Stimulated activated CD4-positive, alpha-beta T cell treated with anti-CD3 and anti-CD28 coated beads, Interleukin-4, amount 100 ng/mL, for 1 hour (primary cell): ENCODE measurements at places on chromosomes 2 and 18.

DNA sequence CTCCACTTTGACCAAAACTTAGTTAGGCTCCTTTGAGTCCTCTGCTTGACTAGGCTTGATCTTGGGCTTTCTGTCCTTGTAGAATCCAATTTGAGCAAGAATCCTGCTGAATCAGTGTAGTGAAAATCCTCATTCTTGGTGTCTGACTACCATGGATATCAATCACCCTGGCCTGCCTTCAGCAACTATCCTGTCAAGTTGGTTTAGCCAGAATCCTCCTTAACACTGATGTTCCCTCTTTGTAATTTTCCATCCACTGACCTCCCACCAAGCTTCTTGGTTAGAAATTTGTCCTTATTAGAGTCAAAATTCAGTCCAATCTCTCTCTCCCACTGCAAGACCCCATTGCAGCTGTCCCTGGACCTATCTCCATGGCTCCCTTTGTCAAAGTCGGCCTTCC lies 494 bp upstream of the RBM45 start:
- no peak for DNase-seq

GRCh38 chr2:200586644-200586975 lies 796 bp downstream of the AOX1 start:
- DNase-seq: no peak

- no peak for DNase-seq
These were observed 464.3 kb upstream of the ID2 start for GRCh38 chr2:8217468-8218030.

DNA sequence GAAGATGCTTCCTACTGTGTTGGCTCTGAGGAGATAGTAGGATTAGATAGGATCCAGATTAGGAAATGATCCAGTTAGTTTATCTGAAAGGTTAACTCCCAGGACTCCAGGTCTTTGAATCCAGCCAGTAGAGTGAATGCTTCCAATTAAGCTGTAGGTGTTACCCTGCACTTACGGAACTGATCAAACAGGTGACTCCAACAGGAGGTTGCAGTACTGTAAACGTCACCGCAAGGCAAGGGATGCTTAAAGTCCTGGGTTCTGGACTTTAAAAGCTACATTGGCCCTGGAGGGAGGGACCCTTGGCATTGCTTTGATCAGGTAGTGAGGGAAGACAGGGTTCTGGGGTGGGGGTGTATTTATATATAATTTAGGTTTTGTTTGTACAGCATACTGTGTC lies 5.6 kb downstream of the LGALSL start:
- no peak for DNase-seq

DNA sequence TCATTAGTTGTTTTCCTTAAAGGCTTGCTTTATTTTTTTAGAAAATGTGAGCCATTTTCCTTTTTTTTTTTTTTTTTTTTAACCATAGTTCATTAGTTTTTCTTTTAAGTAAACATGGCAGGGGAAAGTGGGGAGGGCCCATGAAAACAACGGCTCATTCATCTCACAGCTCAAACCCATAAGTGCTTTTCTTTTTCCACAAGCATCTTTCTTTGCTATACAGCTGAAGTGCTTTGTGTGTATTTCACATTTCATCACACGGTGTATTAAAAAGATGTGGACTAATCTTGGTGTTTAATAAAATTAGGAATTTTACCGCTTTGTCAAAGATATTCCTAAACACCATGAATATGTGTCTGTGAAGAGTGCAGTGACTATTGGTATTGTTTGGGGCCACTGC lies 41.6 kb downstream of the RHBDD1 start:
- no peak for DNase-seq
